ENCODE measurements at places on chromosomes 16 and 17.

- no peak for DNase-seq
Measured at GRCh38 chr17:77474292-77474988, 333.7 kb downstream of the SEC14L1 start.

DNA sequence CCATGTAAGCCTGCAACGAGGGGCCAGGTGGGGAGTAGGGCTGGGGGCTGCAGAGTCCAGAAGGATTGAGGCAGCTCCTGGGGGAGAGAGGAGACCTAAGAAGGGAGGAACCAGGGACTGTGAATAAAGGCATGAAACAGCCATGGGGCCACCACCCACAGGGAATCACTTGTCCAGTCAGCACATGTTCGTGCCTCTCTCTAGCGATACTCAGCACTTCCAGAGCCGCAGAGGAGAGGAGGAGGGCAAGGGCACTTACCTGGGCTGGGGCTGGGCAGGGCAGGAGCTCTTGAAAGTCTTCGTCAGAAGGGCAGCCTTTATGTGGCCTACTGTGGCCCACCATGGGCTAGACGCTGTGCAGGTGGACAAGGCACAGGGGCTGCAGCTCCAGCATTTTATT is 24.2 kb downstream of the CACNA1G start:
- no peak for DNase-seq

DNA sequence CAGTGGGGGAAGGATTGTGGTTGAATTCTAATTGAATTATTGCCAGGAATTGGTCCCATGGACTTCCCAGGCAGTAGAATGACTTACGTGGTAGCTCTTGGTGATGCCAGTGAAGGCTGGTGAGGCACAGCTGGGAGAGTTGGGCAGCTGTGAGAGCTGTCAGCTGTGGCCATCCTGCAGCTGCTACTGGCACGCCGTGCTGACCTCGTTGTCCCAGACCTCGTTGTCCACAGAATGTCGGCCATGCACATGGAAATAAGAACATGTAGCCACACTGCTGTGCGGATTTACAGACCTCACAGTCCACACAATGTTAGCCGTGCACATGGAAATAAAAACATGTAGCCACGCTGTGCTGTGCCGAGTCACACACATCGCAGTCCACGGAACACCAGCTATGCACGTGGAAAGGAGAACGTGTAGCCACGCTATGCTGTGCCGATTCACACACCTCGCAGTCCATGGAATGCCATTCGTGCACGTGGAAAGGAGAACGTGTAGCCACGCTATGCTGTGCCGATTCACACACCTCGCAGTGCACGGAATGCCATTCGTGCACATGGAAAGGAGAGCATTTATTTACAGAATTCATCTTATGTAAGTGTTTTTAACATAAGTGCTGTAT is 59.2 kb downstream of the BANP start:
- DNase-seq, result no peak

GRCh38 chr17:67132366-67132765 is 88.0 kb downstream of the CACNG1 start:
- DNase-seq, result no peak

All from CD14-positive monocyte (primary cell).